ENCODE measurements at places on chromosomes 1 and 21.

DNA sequence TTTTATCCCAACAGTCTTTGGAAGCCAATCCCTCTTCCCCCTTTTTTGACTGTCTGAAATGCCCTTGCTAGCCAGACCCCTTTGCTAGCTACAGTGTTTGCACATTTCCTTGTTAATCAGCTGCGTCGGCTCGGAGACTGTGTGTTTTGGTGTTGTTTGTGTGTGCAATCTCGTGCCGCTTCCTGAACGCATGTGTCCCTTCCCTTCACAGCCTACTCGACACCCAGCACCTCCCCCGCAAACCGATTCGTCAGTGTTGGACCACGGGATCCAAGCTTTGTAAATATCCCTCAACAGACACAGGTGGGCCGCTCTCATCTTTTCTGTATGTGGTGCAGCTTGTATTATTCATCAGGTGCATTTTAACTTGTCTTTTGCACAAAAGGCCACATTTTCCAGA is 298.7 kb downstream of the TM2D1 start:
- DNase-seq = no peak

DNA sequence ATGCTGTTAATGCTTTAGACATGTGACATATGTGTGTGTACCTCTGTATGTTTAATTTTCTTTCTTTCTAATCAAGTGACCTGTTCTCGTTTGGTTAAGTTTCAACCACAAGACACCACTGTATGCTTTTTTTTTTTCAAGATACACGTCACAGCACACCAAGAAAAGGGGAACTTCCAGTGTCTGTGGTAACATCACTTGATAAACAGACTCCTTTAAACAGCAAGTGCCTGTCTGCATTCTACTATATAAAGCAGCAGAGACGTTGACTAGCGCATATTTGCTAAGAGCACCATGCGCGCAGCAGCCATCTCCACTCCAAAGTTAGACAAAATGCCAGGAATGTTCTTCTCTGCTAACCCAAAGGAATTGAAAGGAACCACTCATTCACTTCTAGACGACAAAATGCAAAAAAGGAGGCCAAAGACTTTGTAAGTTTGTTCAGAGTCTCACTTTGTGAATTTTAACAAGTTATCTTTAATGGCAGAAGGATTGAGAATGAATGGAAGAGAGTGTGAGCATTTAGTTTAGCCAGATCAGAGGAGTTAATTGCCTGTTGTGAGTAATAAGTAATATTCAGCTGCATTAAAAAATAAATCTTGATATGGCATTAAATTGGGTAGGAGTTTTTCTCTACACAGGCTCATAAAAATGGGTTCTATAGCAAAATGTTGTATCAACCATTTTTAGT is at the start of gene RGS1:
Gene RGS1 (plus strand): TSS at position 275 of the 691 bp plus-strand sequence. CDS start 20 bp downstream, at position 295.
- peak; percentile 30 for DNase-seq

DNA sequence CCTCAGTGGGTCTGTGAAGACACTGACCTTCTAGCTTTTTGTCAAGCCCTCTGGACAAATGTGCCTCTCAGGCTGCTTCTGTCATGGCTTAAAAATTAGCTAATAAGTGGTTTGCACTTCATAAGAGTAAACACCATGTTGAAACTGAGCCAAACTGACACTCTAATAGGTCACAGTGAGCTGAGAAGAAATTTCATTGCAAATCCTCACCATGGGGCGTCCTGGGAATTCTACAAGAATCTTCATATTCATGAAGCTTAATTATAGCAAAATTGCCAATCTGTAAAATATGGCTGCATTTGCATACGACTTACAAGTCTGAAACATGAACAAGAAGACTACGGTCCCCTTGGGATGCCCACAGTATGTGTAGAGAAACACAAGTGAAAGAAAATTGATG is 188.6 kb downstream of the DSCAM start:
- DNase-seq = no peak

DNA sequence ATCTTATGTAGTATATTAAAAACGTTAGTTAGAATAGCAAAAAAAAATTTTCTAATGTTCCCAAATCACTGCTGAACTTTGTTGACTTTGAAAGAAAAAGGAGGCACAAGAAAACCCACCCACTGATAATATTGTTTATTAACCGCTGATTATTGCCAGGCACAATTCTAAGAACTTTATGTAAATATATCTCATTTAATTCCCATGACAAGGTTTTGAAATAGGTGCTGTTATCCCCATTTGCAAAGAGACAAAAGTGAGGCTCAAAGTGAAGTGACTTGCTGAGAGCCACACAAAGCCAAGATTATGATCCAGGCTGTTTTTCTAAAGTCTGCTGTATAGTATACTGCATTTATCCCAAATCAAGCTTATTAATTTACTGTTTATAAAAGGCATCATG is 56.4 kb downstream of the SASS6 start:
- no peak for DNase-seq

GRCh38 chr1:26839339-26839722 is 12.8 kb downstream of the ZDHHC18 start:
- DNase-seq = no peak

DNA sequence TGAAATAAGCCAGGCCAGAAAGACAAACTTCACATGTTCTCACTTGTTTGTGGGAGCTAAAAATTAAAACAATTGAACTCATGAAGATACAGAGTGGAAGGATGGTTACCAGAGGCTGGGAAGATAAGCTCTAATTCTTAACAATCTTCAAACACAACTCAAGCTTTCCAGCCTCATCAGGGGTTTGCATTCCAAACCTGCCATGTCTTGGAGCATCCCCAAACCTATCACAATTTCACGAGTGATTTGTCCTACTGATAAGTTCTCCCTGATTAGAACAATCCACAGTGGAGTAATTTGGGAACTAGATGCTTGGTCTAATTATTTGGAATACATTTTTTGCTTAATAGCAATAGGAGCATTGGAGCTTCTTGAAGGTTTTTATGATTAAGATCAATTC is 418.5 kb upstream of the PKN2 start:
- no peak for DNase-seq

DNA sequence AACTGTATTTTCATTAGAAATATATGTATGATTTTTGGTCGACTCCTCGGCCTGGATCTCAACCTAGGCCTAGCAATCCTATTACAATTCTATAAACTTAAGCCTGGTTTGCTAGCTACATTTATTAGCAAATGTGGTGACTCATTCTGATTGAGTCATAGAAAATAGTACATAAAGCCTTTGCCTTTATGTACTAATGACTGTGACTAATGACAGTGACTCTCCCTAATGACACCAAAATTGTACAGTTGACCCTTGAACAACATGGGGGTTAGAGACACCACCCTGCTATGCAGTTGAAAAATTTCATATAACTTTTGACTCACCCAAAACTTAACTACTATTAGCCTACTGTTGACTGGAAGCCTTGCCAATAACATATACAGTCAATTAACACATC is 78.9 kb downstream of the CLEC20A start:
- no peak for DNase-seq
